ENCODE measurements at places on chromosomes 11 and 22.

DNA sequence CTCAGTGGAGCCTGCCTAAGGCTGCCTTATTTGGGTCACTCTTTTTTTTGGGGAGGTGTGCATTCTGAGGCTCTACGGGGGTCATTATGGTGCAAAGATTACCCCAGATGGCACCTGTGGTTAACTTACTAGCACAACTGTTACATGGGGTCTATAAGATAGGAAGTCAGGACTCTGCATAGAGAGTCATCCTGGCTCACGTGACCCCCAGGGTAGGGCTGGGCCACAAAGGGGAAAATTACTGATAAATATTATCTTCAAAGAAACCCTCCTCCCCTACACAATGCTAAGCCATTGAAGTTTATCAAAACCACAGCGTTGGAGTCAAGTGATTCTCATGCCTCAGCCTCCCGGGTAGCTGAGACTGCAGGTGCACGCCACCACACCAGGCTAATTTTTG is 397.1 kb downstream of the MN1 start:
- no peak for DNase-seq

- peak; percentile 62 for DNase-seq
These were observed 6.0 kb upstream of the MALAT1 start for GRCh38 chr11:65492637-65493366.

- no peak for DNase-seq
These were observed 108.4 kb upstream of the TIMP3 start for GRCh38 chr22:32693102-32693501.

DNA sequence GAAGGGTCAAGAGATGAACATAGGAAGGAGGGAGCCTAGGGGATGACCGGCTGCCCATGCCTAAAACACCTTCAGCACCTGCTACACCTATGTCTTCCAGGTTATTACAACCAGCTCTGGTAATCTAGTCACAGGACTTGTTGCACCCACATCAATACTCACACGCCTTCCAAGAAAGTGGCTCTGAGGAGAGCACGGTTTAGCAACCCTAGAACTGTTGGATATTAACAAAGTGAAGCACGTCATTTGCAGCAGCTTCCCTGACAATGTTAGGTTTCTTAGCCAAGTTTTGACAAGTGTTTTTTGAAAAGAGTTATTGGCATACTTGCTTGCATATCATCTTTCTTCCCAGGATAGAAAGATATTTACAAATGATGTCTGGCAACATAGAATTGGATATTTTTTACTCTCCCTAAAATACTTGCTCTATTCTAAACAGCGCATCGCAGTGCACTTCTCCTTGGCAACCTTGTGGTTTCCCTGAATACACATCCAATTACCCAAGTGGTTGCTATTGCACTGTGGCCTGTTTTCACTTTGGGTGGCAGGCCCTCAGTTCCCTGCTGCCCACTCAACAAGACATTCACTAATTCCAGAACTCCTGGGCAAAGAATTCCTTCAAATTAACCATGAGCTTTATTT is 94.3 kb upstream of the ARHGAP42 start:
- DNase-seq: no peak
